ENCODE measurements at places on chromosomes 6 and 20.

DNA sequence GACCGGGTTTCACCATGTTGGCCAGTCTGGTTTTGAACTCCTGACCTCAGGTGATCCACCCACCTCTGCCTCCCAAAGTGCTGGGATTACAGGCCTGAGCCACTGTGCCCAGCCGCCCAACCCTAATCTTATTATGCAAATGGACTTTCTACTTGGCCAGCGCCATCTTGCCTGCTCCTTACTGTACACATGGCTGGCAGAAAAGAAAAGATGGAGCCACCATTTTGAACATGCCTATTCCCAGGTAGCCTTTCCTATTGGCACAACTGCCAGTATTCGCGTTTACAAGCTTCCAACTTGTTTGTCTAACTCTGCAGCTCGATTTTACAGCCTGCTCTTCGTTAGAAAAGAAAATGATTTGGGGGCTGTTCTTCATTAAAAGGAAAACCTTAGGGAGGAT, 84.3 kb downstream of the WDR27 start:
- no peak for DNase-seq

- no peak for DNase-seq
Measured at GRCh38 chr6:84346372-84346771, 118.9 kb upstream of the CEP162 start.

DNA sequence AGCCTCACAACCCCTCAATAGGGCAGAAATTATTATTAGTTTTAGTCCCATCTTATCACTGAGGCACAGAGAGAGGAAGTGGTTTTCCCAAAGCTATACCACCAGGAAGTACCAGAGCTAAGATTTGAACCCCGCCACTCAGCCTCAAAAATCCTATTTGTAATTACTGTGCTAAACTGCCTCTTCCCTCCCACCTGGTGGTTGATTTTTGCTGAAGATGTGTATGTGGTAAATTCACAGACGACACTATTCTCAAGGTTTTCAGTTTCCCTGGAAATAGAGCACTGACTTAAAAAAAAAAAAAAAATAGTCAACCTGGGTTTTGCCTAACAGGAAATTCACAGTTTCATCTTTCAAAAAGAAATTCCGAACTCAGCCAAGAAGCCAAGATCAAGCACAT, 57.9 kb downstream of the TSHZ2 start:
- no peak for DNase-seq

DNA sequence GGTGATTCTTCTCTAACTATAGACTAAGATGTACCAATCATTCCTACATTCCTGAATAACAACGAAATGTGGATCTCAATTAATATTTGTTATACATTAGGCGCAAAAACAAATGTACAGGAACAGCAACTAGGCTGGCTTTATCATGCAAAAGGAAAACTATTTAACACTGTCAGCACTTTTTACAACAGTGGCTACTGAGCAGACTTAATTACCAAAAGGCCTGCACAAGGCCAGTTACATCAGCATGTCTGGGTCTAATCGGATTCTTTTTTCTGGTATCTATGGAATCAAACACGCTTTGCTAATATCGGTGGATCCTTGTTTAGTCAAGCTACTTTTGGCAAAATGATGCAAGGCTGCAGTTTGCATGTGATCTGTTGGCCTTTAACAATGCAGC, 176.5 kb downstream of the UBE3D start:
- DNase-seq = no peak

GRCh38 chr6:163395122-163395830, 19.2 kb upstream of the QKI start:
- no peak for DNase-seq

DNA sequence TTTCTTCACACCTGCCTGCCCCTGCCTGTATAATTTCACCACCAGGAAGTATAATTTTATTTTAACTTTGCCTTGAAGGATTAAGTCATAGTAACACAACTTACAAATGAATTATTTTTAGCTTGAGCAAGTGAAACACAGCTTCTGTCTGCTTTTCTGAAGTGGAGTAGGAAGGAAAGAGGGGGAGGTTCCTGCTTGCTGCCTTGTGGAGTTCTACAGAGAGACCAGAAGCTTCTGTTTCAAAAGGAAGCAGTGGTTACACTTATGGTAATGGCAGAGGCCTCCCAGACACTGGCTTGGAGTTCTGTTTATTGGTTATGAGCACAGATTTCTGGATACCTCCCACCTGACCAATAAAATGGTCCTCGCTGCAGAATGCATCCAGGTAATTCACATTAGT, 159.6 kb downstream of the TMEM200A start:
- DNase-seq = no peak

DNA sequence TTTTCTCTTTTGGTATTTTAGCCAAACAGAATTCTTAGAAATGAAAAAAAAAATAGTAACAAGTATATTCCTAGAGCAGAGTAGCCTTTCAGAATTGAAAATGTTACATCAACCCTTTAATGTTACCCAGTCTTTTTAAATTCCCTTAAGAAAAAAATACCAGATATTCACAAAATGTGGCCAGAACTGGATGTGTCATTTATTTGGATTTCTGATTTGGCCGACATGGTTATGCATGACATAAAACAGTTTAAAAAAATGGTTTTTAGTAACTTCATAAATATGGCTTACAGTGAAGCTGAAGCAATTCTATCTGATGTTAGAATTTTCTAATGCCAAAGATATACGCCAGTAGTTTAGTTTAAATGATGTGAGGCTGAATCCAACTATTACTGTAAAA, 112.0 kb downstream of the ATXN1 start:
- DNase-seq = no peak

- DNase-seq = no peak
Measured at GRCh38 chr6:152398316-152398715, 238.8 kb downstream of the SYNE1 start.

GRCh38 chr6:40160826-40161225, 226.6 kb upstream of the MOCS1 start:
- no peak for DNase-seq

GRCh38 chr6:32936239-32937152, 4.3 kb downstream of the HLA-DMB start:
- DNase-seq = no peak

GRCh38 chr6:30260036-30260504, 46.9 kb upstream of the TRIM26 start:
- DNase-seq = no peak

DNA sequence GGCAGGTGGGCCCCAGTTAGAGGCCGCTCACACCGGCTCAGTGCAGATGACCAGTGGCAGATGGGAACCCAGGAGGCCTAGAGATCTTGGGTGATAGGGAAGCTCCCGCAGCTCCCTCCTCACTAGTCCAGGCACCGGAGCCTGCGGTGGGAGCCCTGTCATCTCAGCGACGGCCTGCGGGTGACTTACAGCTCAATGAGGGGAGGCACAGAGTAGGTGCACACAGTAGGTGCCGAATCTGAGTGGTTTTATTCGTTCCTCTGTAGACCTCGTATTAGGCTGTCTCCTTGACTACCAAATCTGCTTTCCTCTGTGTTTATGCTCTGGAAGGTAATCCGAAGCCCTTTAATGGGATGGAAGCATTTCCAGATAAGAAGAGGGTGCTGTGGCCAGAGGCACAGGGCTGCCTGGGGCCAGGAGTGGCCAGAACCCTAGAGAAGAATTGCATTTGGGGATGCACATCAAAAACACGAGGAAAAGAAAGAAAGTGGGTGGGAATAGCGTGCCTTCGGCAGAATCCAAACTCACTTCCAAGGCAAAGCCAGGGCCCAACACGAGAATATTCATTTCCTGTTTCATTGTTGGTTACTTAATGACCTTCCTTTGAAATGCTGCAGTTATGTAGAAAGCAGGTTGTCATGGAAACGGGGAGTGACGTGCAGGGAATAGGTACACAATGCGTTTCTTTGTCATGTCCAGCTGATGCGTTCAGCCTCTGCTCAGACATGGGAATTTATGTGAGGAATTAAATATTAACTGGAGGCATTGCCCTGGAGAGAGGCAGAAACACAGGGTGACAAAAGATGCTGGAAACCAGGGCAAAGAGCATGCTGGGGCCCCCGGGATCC, 24.7 kb downstream of the MYT1 start:
- DNase-seq = no peak

GRCh38 chr20:24651171-24651975, 181.9 kb downstream of the SYNDIG1 start:
- DNase-seq = no peak

GRCh38 chr20:36439040-36439730, 102.1 kb upstream of the MYL9 start:
- DNase-seq = peak; percentile 45

DNA sequence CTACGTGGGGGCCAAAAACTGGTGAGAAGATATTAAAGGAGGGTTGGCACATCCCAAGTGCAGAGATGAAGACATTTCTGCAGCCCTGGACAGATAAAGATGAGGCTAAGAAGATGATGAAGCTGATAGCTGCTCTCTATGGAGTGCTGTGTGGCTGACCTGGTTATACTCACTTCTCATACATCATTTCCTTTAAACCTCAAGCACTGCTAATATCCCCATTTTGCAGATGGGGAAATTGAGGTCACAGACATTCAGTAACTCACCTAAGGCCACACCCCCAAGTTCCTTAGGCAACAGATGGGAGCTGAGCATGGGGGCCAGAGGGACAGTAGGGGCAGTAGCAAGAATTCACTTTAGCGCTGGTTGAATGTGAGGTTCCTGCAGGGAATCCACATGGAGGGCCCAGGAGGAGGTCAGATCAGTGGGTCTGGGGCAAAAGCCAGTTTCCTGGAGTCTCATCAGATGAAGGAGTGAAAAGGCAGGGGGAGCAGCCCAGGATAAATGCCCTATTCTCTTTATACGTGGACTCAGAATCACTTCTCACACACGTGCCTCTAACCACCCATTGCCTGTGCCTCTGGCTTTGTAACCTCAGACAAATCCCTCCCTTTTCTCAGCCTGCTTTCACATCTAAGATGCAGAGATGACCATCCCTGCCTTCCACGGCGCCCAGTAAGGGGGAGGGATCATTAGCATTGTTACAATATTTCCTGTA, 125.8 kb downstream of the NFATC2 start:
- DNase-seq = no peak

Data from stimulated activated CD8-positive, alpha-beta memory T cell treated with anti-CD3 and anti-CD28 coated beads, Interleukin-15, amount 100 ng/mL, for 24 hours (primary cell).